ENCODE measurements at places on chromosomes 3 and 15.

- DNase-seq, result no peak
Measured at GRCh38 chr3:49121132-49121736, 611 bp upstream of the USP19 start.

DNA sequence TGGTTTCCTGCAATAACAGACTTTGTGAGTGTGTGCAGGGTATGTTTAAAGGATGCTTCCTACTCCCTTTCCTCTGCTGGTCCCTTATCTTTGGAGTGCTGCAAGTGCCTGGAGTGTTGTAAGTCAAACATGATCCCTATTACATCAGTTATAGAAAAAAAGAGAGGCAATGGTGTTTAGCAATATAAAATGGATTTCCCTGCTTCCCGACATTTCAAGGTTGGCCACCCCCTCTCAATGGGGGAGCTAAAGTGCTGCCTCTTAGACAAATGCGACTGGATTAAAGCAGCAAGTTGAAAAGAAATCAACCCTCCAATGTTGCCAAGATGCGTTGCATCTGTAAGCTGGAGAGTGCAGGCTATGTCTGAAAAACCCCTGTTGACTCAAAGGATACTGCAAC is 203.1 kb upstream of the WNT5A start:
- DNase-seq, result no peak

DNA sequence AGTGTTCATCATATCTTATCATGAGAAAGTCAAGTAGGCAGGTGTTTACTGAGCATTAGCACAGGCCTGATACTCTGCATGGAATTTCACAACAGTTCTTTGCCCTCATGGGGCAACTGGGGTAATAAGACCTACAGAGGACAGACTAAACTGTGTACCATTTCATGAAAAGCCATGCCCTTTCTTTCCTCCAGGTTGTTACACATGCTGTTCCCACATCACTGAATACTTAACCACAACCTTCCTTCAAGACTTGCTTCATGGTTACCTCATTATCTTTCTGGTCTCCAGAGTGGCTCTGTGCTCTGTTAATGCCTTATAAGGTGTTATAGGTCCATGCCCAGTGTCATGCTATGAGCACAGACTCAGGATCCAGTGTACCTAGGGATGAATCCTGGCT is 28.2 kb upstream of the RSL24D1 start:
- no peak for DNase-seq

- no peak for DNase-seq
Measured at GRCh38 chr15:40999190-40999589, 45.9 kb downstream of the CHAC1 start.

GRCh38 chr3:9340472-9340902 is 22.4 kb upstream of the THUMPD3 start:
- DNase-seq, result no peak

GRCh38 chr3:125229168-125229567 is 16.6 kb upstream of the SLC12A8 start:
- no peak for DNase-seq

DNA sequence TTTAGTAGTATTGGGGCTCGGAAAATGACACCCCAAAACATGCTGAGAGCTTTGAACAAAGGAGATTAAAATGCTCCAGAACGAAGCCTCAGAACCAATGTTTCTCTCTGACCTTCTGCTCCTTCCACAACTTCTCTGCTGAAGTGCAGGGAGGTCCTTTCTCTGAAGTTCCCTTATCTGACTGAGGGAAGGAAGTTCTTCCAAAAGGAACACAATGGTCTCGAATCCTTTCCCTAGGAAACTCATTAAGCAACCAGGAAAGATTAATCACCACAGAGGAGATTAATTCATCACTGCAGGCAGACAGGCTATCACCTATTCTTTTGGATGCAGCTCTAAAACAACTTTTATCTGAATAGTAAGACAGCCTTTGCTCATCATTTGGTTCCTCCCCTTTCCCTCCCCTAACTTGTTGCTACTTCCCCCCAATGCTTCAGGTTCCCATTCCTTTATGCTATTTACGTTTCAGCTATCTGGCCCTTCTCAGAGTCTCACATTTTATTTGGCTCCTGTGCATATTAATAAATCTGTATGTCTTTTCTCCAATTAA is 18.2 kb upstream of the WDR49 start:
- DNase-seq, result no peak

- peak; percentile 93 for DNase-seq
Measured at GRCh38 chr3:84601303-84601702, 357.5 kb upstream of the CADM2 start.

DNA sequence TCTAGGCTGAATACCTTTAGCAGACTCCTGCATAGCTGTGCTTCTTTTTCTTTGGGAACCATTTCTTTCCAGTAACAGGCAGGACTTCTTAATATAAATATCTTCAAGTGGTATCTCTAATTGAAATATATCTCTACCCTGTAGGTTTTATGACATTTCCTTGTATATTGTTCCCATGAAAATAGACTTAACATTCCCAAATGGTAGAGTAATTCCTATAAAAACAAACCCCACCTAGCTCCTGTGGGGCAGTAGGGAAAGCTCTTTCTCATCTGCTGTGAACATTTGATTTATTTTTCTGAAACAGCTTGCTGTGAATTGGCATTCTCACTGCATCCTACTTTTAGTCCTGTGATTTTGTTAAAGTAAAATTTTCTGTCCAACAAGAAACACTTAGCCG is 20.8 kb downstream of the SELENOT start:
- no peak for DNase-seq

GRCh38 chr3:45819543-45819942 is 22.4 kb downstream of the LZTFL1 start:
- no peak for DNase-seq

- no peak for DNase-seq
Measured at GRCh38 chr3:83934192-83935021, 1024.4 kb upstream of the CADM2 start.

DNA sequence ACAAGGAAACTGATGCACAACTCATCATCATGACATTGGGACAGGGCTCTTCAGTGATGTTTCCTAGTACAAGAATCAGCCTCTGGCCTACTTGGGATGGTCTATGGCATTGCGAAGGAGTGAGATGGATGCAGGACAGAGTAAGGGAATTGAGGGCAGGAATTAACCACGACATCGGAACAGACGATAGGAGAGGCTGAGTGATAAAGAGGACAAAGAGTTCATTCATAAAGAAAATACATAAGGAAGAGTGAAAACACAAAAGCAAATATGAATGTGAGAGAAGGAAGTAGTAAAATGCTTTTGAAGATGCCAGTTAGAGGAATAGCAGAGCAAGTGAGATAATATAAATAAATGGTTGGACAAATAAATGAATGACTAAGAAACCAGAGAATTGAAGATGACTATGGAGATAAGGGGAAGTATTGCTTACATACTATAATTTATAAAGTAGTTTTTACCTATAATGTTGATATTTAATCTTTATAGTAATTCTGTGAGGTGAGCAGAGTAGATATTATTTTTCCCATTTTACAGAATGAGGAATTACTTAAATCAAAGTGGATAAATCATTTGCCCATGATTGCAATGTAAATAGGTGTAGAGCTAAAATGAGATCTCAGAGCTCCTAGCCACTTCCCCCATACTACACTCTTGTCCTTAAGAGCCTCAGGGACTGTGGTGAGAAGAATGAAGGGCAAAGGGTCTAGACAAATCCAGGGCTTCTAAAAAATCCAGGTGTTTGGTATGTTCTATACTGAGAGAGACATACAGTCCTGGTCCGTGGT is 203.3 kb downstream of the DTWD1 start:
- DNase-seq, result no peak
